Left cardiac atrium (tissue), 4 donors: ENCODE measurements at places on chromosomes 3 and 15. TPM values are rescaled to one million over a fixed set of nuclear protein-coding genes. Genes with fewer than 3 reads are reported as not detected.

Gene TIMMDC1
- total RNA-seq: 200 TPM

Gene SLCO3A1
- total RNA-seq: 47.7 TPM

DNA sequence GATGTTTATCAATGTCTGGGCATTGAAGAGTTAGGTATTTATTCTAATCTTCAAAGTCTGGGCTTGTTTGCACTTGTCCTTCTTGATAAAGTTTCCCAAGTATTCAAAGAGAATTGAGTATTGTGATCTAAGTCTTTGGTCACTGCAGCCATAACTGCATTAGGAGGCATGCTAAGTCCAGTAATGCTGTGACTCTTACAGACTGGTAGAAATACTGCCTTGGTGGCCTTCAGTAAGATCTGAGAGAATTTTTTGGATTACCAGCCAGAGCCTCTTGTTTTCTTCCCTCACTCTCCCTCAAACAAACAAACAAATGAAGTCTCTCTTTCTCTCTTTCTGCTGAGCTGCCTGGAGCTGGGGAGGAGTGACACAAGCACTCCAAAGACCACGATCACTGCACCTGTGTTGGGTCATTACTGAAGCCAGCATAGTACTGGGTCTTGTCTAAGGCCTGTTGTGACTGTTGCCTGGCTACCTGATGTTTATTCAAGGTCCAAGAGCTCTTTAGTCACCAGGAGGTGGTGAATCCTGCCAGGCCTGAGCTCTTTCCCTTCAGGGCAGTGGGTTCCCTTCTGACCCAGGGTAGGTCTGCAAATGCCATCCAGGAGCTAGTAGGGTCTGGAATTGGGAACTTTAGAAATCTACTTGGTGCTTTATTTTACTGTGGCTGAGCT lies 14.8 kb upstream of the RBP2 start:
- no peak for DNase-seq

Gene RAB6B
- total RNA-seq: 41.6 TPM

DNA sequence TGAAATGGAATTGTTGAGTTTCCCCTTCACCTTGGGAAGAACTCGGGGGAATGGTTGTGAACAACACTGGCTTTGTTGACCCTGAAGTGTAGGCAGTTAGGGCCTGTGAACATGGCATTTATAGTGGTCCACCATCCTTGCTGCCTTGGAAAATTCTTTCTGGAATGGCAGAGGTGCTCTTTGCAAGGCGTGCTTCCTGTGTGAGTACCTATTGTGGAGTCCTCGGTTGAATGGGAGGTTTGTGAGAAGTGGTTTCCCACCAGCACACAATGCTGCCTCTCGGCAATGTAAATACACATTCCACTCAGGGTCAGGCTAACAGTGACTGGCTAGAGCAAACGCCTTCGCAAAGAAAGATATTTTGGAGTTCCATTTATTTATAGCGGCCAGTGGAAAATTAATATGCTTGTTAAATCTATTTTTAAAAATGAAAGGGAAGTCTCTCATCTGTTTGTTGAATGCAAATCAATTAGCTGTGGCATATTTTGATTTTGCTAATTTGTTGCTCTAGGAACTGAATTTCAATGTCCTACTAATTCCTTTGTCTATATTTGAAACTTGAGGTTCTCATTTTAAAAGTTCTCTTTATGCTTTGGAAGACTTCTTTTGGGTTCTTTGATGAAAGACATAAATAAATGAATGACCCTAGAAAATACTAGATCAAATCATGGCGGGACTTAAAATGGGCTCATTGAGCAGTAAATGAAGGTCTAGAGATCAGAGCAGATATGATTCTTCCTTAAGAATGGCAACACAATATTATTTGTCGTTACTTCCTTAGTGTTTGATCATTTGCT lies 59.5 kb downstream of the FNDC3B start:
- no peak for DNase-seq

- no peak for DNase-seq
Observed at GRCh38 chr15:92629276-92629974, 26.1 kb downstream of the FAM174B start.

DNA sequence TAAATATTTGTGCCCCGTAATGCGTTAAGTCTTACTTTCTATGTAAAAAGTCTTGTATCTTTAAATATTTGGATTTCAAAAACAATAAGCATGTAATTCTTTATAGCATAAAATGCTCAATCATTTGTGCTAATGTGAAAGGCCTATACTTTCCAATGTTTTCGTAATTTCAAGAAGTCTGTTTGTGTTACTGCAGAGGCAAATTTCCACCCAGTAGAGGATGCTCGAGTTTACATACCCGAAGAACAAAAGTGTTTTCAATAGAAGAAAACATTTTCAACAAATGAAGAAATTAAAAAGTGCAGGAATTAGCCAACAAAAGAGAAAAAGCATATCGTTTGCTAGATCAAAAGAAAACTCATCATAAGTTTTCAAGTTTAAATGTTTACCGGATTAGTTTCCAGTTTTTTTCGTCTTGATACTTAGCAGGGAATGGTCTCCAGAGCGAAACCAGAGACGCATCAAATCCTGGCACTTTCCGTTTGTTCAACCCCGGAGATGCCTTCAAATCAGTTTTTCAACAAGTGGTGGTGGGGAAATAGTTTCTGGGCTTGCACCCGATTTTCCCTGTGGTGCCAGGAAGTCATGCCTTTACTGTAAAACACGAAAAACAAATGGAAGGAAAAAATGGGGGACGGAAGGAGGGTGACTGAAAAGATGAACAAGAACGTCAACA lies 1.0 kb downstream of the CGGBP1 start:
- no peak for DNase-seq

GRCh38 chr3:43627360-43627759 lies 5.5 kb upstream of the ANO10 start:
- no peak for DNase-seq

- DNase-seq: no peak
Observed at GRCh38 chr3:123610331-123610730, 25.5 kb upstream of the HACD2 start.

Gene BCHE
- 13.2 TPM for total RNA-seq
